ENCODE measurements at places on chromosomes 16 and 17.

DNA sequence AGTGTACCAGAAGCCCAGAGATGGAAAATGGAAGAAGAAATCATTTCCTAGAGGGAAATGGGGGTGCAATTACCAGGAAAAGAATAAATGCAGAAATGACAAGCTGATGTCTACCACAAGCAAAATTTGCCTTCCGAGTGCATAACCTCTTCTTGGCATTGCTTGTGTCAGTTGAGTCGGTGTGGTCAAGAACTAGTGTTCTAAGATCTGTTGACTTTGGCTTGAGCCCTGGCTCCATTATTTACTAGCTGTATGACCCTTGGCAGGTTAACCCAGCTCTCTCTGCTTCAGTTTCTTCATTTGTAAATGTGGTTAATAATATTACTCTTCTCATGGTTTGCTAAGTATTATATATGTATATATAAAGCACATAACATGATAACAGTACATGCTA, 273.0 kb upstream of the IRX5 start:
- DNase-seq = no peak

DNA sequence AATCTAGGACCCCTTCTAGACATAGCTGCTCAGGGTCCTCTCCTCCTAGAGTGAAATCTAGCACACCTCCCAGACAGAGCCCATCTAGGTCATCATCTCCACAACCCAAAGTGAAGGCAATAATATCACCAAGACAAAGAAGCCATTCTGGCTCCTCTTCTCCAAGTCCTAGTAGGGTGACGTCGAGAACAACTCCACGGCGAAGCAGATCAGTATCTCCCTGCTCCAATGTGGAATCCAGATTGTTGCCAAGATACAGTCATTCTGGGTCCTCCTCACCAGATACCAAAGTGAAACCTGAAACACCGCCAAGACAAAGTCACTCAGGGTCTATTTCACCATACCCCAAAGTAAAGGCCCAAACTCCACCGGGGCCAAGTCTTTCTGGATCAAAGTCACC, 10.7 kb downstream of the SRRM2 start:
- no peak for DNase-seq

DNA sequence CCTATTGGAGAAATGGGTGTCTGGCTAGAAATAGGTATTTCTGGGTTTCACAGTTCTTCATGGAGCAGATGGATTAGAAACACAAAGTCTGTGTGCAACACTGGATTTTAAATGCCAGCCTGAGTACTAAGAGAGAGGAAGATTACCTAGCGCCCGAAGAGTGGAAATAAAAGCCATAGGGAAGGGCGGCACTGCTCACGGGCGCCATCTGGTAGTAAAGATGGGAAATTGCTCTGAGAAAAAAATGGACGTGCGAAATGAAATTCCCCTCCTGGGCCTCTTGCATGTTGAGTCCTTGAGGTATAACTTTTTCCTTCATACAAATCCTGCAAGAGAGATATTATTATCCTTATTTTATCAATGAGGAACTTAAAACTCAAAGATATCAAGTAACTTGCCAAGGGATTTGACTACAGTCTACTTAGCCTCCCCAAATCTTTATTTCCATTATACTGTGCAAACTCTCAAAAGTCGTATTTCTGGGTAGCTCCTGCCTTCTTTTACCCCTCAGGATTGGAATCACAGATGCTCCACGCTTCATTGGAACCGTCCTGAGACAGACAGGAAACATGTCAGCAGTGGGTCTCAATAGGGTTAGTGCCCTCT, 72.8 kb downstream of the MMD start:
- DNase-seq = peak; percentile 76

DNA sequence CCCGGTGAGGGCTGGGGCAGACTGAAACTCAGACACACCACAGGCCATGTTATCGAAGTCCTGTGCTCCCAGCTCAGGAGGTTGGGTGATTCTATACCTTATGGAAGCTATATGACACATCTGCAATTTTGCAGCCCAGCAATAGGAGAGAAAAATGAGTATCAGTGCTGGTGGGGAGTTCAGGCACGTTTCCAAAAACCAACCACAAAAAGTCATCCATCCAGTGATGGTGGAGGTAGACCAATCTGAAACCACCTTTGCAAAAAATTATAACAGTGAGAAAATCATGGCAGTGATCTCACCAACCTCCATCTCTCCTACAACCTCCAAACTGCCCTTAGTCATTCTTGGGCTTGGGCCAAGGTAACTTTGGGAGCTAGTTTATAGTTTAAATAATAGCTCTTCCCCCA, 327.9 kb downstream of the SLC39A11 start:
- no peak for DNase-seq

- no peak for DNase-seq
These were observed 64.5 kb upstream of the CIBAR2 start for GRCh38 chr16:85176541-85177447.

DNA sequence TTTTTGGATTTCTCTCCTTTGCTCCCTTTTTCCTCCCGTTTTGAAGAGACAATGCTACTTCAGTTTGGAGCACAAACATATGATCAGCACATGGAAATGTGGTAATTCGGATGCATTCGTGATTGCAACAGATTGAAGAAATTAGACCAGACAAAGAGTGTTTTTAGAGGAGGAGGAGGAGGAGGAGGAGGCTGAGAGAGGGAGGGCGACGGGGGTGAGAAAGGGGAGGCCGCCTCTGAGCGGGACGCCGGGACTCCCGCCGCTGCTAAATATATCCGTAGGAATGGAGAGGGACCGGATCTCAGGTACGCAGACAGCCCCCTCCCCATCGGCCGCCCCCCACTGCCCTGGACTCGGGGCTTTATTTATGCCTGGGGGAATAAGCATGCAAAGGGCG, 179.3 kb downstream of the SEC14L1 start:
- DNase-seq = no peak

DNA sequence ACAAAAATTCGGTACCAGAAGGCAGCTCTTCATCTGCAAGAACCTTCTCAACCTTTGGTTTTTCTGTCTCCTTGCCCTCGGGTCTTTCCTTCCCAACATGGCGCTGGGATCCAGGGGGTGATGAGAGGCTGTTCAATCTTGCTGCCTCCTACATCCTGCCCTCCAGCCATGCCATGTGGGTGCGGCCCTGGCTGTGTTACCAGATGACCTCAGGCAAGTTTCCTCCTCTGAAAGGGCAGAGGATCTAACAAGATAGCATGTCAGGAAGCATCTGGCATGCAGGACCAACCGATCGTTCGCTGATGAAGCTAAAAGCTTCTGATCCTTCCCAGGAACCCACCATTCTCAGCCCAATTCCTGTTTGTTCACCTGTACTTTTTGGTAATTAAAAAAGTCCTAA, 36.8 kb upstream of the BCAR1 start:
- DNase-seq = no peak

GRCh38 chr16:54817432-54817831, 113.2 kb upstream of the IRX5 start:
- DNase-seq = peak; percentile 46

DNA sequence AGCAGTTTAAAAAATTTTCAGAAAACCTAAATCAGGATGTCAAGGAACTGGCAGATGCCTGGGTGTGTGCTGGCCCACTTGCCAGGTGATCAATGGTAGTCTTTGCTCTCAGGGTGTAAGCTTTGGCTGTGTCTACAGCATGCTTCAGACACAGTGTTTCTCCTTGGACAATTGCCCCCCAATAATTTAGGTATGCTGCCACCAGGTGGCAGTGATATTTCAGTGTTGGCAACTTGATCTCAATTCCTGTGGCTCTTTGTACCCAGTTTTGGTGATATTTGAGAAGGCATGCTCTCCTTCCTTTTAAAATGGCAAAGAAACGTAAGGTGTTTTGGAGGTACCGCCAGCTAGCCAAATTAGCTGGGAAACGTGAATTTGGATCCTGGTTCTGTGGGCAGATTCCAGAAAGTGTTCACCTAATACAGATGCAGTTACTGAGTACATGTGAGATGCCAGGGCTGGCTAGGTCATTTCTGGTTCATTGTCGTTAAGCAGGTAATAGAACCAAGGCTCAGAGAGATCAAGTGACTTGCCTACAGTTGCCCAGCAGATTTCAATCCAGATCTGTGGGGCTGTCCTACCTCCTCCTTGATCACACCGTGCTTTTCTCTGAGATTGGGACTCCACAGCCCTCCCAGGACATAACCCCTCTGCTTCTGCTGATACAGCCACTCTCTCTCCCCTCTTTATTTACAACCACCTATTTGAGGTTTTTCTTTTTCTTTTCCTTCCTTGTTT, 155.6 kb upstream of the PLCG2 start:
- peak; percentile 87 for DNase-seq

DNA sequence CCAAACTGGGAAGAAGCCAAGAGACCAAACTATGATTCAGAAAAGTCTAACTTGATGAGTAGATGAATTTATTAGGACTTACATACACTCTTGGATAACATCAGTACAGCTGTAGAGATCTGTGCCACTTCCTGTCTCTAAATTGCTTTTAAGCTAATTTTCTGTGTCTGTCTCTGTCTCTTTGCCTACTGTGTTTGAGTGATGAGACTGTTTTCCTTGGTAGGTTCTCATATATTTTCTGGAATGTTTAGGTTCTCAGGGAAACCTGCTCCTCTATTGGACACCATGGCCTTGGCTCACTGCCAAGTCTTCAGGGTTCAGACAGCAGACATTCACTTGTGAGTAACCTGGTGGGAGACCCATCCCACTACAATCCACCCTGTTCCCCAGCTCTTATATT, 103.5 kb upstream of the KIF2B start:
- no peak for DNase-seq

DNA sequence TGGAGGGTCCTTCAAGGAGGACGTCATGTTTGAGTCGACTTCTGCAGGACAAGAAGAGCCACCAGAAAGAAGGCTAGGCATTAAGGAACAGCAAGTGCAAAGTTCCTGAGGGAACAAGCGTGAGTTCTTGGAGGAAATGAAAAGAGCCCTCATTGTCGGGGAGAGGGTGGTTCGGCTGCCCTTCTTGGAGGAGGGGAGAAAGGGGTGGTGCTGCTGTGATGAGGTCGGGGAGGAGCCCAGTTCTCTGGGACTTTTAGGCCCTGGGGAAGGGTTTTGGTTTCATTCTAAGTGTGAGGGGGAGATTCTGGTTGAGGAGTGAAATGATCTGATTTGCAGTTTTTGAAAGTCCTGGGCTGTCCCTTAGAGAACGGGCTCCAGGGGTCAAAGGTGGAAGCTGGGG, 4.1 kb downstream of the BICDL2 start:
- DNase-seq = no peak

DNA sequence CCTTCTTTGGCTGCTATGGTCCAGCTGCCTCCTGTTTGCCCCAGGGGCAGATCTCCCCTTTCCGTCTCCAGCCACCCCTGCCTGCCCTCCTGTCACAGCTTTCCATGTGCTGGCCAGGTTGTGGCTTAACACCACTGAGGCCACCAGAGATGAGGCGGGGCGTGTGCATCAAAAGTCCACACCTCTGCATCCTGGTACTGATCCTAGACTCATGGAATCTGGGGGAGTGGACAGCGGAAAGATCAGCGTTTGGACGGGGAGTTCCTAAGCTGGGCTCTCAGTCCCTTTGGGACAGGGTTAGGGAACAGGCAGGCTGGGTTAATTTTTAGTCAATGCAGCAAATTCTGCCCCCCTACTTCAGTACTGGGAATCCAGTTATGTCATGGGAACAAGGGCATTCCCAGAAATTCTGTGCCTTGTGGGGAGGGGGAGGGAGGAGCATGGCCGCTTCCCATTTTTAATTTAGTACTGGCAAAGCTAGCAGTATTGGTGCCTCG, 3.9 kb downstream of the IGFBP4 start:
- no peak for DNase-seq

GRCh38 chr17:16928406-16929034, 43.4 kb downstream of the TNFRSF13B start:
- no peak for DNase-seq
